Activated CD4-positive, alpha-beta T cell treated with anti-CD3 and anti-CD28 coated beads, Interleukin-2, amount 50 U/mL, for 4 hours (primary cell): ENCODE measurements at places on chromosomes 7 and 10.
A peak's percentile ranks its signal among the peaks of the same experiment; 100 is the strongest.

DNA sequence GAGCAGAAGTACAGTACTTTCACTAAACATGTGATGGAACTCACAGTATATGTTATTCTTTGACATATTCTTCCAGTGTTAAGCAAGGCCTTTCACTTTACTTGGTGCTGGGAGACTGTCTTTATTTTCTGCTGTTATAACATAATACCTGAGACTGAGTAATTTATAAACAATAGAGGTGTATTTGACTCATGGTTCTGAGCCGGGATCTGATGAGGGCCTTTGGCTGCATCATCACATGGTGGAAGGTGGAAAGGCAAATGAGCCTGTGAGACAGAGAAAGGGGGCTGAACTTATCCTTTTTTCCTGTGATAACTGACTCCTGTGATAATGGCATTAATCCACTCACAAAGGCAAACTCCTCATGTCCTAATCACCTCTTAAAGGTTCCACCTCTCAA is 1.4 kb downstream of the SUPV3L1 start:
- DNase-seq, result no peak

DNA sequence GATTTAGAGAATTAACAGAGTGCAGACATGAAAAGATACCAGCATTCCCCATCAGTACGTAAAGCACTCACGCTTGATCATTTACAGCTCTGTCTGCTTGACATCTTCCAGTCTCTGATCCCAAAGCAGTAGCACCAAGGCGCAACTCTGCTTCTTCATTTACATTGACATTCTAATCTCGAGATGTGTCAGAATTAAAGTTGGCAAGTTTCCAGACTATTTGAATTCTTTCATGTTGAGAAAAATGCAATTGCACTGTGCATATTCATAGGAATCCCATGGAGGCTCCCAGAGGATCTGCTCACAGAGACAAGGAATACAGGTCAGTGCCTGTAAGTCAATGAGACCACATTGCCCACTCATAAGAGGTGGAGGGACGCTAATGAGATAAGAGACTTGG is 183.9 kb downstream of the LRRN3 start:
- no peak for DNase-seq

DNA sequence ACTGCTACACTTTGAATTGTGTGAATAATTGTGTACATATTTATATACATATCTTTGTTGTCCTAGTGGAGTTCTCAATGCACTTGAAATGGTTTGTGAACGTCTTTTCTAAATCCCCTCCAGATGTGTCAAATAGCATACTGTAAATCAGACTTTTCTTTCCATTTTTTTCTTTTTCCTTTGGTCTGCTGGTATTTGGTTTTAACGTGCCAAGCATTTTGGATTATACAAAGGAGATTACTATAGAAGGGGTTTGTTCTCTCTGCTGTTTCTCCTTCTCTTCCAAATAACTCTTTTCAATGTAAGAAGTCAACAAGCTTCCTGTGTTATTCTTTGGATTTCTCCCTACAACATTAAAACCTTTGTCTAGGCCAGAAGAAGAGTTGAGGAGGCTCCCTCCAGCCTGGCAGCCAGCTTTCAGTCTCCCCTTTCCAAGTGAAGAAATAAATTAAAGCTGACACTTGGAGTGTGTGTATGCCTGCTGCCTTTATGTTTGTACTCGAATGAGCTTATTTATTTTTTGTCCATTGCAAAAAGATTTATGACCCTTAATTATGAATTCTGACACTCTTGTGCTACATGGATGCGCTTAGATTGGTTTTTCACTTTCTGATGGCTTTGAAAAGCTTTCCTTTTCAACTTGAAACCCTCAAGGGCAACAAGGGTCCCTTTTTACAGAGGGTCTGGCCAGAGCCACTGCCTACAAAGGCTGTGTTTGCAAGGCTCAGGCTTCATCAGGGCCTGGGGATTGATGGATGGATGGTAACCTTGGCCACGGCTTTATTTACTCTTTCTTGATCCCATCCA is 107.8 kb downstream of the RAB18 start:
- DNase-seq, result no peak

GRCh38 chr10:73874267-73875138 is at the start of gene CAMK2G:
Gene CAMK2G (minus strand): TSS chr10:73874555. CDS start chr10:73874461, 94 bp downstream.
- peak; percentile 76 for DNase-seq

DNA sequence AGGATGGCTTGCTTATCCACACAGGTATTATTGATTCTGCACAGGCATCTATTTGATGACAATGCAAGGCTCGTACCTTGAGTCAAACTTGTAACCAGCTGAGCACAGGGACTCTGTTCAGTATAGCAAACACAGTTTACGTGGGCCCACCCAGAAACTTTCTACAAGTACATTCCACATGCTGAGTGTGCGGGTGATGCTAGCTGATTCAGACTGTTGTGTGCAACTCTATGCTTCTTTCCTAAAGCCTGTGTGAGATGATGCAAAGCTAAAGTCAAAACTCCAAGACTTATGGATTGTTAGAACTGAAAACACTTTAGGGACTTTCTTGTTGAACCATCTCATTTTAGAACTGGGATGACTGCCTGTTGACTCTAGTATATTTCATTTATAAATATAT is 21.5 kb upstream of the CALD1 start:
- no peak for DNase-seq

GRCh38 chr10:7558036-7558435 is 108.7 kb downstream of the ITIH5 start:
- no peak for DNase-seq

- no peak for DNase-seq
These were observed 3.3 kb upstream of the OR2F2 start for GRCh38 chr7:143931739-143932138.

GRCh38 chr7:28132959-28133870 is 47.4 kb downstream of the JAZF1 start:
- no peak for DNase-seq

DNA sequence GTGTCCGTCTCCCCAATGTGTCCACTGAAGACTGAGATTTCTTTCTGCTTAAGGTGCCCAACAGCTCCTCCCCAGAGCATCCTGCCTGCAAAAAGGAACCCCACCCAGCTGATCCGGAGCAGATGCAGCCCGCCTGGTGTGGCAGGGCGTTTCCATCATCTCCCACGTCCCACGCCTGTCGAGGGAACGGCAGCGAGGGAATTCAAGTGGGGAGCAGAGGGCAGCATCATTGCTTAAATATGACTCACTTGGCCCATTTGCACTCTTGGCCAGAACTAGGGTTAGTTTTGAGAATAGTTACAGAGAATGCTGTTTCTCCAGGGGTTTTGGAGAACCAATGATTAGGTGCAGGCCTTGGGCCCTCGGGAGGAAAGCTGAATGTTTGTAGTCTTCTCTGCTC is 20.8 kb downstream of the VWA2 start:
- no peak for DNase-seq

DNA sequence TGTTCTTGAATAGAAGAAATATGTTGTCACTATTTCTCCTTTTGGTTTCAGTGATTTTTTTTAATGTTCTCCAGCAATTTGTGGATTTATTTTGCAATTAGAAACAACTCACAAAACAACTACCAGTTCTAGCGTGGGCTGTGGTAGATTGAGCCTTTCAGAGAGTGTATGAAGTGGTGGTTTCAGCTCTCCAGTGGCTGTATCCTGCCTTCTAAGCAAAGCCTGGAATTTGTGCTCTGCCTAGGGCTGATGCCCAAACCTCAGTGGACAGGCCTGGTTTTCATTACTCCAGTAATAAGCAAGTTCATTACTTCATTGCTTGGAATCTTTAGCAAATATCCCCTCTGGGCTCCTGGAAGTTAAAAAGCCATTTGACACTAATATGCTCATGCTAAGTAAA is 35.9 kb downstream of the APBB1IP start:
- no peak for DNase-seq

- DNase-seq, result no peak
These were observed 470.8 kb downstream of the INHBA start for GRCh38 chr7:41232086-41232485.

GRCh38 chr7:1501487-1502270 is 2.5 kb downstream of the INTS1 start:
- DNase-seq, result no peak

GRCh38 chr10:60349426-60349825 is 40.2 kb downstream of the ANK3 start:
- DNase-seq, result no peak
